Skin of body (tissue), 3 donors: ENCODE measurements at places on chromosomes 13 and 19. TPM values are rescaled to one million over a fixed set of nuclear protein-coding genes. Genes with fewer than 3 reads are reported as not detected.

- peak; percentile 44 for DNase-seq
Observed at GRCh38 chr13:43520351-43520750, 266.4 kb downstream of the ENOX1 start.

GRCh38 chr13:36101157-36101556 is 30.0 kb downstream of the DCLK1 start:
- DNase-seq = no peak

Gene KLK12
- 0.69 TPM for total RNA-seq

Gene PSG3
- not detected for total RNA-seq

Gene PNMA8B
- 4.8 TPM for total RNA-seq
